ENCODE measurements at places on chromosomes 5 and 9.

GRCh38 chr9:92558612-92559374, 23.0 kb upstream of the ECM2 start:
- no peak for DNase-seq

- no peak for DNase-seq
These were observed 1.5 kb upstream of the STC2 start for GRCh38 chr5:173329491-173330337.

GRCh38 chr9:76441551-76442322, 17.2 kb upstream of the GCNT1 start:
- no peak for DNase-seq

DNA sequence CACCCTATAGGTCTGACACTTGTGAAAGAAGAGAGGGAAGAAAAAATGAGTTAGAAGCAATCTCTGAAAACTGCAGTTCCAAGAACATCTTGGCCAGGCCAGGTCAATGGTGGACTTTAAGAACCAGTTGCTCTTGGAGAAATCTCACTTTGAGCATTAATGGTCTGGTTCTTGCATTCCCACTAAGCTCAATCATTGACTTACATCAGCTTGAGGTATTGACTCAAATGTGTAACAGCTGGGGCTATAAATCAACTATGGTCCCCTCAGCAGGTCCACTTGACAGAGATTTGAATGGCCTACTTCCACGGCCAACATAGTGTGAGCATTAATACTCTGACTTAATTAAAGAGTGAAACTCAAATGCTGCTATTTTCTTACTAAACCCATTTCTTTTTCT, 357.8 kb upstream of the RGMB start:
- no peak for DNase-seq

DNA sequence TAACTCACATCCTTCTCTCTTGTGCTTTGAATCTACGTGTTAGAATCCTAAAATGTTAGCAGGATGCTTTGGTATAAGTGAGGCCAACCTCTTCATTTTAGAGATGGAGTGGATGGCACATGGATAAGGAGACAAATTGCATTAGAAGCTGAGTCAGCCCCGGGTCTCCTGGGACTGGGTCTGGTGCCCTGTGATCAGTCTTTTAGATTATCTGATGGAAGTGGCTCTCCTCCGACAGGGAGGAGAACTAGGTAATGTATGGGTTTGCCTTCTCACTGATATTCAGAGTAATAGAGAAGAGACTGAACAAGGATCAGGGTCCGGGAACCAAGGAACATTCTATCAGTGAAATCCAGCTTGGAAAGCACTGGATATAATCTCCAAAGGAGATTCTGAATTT, 74.9 kb upstream of the TNFSF8 start:
- no peak for DNase-seq

DNA sequence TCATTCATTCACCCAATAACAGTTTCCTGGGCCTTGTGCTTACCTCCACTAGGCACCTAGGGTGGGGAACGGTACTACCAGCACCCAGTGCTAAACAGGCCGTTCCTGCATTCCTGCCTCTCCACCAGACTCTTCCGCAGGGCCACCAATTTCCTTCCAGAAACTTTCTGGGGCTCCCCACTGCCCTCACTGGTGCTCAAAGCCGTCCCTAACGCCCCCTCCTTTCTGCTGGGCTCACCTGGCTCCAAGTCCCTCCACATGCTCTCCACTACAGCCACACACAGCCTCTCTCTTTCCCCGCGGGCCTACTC, 1.4 kb downstream of the PHF19 start:
- DNase-seq, result no peak

GRCh38 chr9:127219520-127219919, 45.1 kb upstream of the GARNL3 start:
- DNase-seq, result no peak

GRCh38 chr9:101579711-101580545, 14.8 kb downstream of the PPP3R2 start:
- no peak for DNase-seq

- DNase-seq, result no peak
These were observed 27.8 kb upstream of the TNFSF8 start for GRCh38 chr9:114958021-114958843.

GRCh38 chr9:18747595-18747994, 273.6 kb downstream of the ADAMTSL1 start:
- DNase-seq, result no peak

- no peak for DNase-seq
These were observed 108.8 kb downstream of the TENT4A start for GRCh38 chr5:6822068-6822467.

DNA sequence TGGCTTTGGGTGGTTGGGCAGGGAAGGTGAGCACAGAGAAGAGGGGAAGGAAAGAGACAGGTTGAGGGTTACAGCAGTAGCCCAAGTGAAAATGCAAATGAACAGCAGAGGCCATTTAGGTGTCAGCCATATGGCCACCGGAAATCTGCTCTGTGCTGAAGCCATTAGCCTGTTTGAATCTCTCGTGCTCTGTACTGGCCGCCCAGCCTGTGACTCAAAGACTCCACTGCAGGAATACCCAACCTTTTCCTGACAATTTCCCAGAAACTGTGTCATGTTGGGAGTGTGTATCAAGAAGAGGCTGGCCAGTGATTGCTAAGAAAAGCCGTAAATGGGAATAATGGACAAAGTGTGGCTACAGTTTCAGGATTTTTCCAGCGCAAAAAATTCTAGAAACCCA, 35.9 kb upstream of the RAI14 start:
- DNase-seq, result no peak

GRCh38 chr9:128818839-128819715, 777 bp downstream of the ENDOG start:
- DNase-seq, result peak; percentile 30

DNA sequence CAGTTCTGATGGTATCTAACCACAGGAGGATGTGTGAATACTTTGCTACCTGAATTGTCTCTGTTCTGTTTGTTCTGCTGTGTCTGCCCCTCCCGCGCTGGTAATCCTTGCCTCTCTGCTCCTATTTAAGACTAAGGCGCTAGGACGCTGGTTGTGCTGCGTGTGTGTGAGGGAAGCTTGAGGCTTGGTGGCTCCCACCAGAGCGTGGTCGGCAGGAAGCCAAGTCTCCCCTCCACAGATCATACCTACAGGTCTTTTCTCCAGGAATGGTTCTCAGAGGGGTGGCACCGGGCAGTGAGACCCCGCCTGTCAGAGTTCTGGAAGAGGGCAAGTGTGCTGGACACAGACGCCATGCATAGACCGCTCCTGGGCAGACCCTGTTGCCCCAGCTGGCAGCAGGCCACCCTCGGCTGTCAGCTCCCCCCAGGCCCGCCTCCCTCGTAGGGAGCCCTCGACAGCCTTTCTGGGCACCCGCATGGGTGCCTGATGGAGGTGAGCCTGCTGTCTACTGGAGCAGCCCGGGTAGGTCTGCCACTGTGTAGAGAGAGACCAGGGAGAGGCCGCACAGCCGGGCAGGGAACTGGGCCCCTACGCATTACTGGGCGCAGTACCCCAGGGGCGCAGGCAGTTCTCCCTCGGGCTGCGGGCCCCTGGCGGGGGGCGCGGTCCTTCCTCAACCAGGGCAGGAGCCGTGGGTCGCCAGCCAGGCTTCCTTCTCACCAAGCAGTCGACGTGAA, 53.4 kb upstream of the ROR2 start:
- DNase-seq, result no peak

- no peak for DNase-seq
These were observed 364.6 kb downstream of the NPR3 start for GRCh38 chr5:33075731-33076130.

GRCh38 chr5:90553711-90554110, 4.9 kb upstream of the ADGRV1 start:
- no peak for DNase-seq

DNA sequence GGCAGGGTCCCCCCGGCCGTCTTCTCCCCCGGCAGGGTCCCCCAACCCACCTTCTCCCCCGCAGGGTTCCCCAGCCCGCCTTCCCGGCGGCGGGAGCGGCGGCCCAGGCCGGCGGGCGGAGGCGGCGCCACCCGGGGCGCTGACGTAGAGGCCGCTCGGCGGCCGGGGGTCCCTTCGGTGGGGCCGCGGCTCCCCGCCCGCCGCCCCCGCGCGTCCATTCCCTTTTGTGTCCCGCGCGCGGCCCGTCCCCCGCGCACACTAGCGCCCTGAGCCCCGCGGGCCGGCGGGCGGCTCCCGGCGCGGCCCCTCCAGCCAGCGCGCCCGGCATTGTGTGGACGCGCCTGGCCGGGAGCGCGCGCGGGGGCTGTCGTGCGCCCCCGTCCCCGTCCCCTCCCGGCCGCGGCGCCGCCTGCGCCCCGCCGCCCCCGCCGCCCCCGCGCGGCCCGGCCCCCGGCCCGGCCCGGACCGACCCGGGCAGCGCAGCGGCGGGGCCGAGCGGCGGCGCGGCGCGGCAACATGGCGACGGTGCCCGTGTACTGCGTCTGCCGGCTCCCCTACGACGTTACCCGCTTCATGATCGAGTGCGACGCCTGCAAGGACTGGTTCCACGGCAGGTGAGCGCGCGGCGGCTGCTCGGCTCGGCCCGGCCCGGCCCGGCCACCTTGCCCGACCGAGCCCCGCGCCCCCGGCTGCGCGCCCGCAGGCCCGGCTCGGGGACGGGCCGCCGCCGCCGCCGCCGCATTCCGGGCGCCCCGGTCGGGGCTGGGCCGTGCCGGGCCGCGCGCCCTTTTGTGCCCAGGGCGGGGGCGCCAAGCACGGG, at the start of gene PHF2:
PHF2 (plus strand) TSS at position 327 of the 820 bp plus-strand sequence; CDS start at position 517, 190 bp downstream.
- no peak for DNase-seq

DNA sequence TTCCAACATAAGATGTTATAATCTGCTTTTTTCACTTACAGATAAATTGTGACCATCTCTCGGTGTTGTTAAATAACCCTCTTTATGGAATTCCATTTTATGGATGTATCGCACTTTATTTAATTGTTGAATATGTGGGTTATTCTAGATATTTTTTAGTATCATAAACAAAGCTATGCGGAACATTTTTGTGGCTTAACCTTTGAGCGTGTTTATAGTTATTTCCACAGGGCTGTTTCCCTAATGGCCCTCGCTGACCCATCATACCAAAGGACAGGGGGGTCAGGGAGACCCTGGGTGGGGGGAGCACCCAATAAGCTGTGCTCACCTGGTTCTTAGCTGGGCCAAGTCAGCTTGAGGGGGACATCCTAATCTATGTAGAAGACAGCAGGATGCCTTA, 65.3 kb downstream of the NDST1 start:
- DNase-seq, result no peak

DNA sequence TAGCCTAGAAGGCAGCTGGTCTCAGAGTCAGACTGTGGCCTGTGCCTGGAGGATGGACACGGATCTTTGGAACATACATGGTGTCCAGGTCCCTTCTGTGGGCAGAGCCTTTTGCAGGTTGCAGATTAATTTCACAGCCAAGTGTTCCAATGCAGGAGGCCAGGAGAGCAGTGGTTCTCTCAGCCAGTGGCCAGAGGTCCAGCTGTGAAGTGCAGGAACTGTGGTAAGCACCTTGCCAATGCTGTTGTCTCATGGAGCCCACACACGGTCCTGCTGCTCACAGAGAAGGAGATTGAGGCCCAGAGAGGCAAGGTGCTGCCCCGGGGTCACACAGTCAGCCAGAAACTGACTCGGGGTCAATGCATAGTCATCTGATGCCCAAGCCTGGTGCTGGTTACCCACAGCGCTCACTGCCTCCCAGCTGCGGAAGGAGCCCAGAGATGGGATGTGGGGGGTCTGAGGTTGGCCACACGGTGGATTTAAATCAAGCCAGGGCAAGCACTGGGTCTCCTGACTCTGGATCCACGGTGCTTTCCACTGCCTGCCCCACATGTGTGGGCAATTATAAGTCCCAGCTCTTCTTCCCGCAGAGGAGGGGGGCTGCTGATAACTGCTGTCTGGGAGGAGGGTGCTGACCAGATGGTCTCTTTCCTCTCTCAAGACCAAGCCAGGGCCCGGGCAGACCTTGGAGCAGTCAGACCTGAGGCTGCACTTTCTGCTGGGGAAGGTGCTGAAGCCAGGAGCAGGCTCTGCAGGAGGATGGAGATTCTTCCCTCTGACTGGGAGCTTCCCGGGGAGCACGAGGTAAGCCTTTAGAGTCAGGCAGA, 2.8 kb downstream of the PDGFRB start:
- DNase-seq, result no peak

GRCh38 chr5:59346514-59346913, 547.0 kb downstream of the PDE4D start:
- DNase-seq, result no peak

DNA sequence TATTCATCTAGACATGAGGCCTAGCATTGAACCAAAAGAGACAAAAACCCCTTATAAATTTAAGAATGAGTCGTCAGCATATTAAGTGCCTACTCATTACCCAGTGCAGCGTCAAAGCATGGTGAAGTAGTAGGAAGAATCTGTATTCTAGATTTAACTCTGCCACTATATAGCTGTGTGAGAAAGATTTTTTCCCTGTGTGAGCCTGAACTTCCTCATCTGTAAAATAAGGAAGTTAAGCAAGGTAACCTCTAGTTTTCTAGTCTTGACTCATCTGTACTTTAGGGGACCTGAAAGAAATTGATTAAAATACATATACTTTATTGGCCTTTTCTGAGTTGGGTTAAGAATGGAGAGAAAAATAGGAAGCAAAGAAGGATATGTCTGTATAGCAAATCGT, 82.1 kb upstream of the RUSC2 start:
- no peak for DNase-seq

GRCh38 chr9:137241490-137242268, 592 bp downstream of the TUBB4B start:
- peak; percentile 58 for DNase-seq

GRCh38 chr9:94300470-94301301, 27.8 kb downstream of the NUTM2F start:
- no peak for DNase-seq

- DNase-seq, result no peak
These were observed 62.0 kb downstream of the PSMB7 start for GRCh38 chr9:124353166-124353768.

All from effector CD4-positive, alpha-beta T cell (primary cell).